Osteoblast (primary cell): ENCODE measurements at places on chromosomes 3 and 15. TPM values are rescaled to one million over a fixed set of nuclear protein-coding genes. Genes with fewer than 3 reads are reported as not detected.

The MAP2K1 gene
- total RNA-seq = 19.2 and 21.2 TPM in 2 replicates

The RCN2 gene
- 50.3 and 54.8 TPM in 2 replicates for total RNA-seq

The WDR93 gene
- under 0.01 and 0.36 TPM in 2 replicates for total RNA-seq

The PIERCE2 gene
- total RNA-seq = 3.6 and 5.3 TPM in 2 replicates

The ARPP21 gene
- total RNA-seq = not detected in 2 replicates

The SLC12A8 gene
- total RNA-seq = 33.0 and 36.2 TPM in 2 replicates

The ZBBX gene
- total RNA-seq = not detected in 2 replicates

The CMTM8 gene
- 1.4 and 4.4 TPM in 2 replicates for total RNA-seq

The BRK1 gene
- total RNA-seq = 113 and 114 TPM in 2 replicates

The CHL1 gene
- 3.6 and 10.3 TPM in 2 replicates for total RNA-seq

The TIMP4 gene
- total RNA-seq = 2.4 and 3.3 TPM in 2 replicates
